ENCODE measurements at places on chromosomes 3 and 15. TPM values are rescaled to one million over a fixed set of nuclear protein-coding genes. Genes with fewer than 3 reads are reported as not detected.

- DNase-seq: no peak
Observed at GRCh38 chr3:145942052-145942451, 218.9 kb downstream of the PLOD2 start.

DNA sequence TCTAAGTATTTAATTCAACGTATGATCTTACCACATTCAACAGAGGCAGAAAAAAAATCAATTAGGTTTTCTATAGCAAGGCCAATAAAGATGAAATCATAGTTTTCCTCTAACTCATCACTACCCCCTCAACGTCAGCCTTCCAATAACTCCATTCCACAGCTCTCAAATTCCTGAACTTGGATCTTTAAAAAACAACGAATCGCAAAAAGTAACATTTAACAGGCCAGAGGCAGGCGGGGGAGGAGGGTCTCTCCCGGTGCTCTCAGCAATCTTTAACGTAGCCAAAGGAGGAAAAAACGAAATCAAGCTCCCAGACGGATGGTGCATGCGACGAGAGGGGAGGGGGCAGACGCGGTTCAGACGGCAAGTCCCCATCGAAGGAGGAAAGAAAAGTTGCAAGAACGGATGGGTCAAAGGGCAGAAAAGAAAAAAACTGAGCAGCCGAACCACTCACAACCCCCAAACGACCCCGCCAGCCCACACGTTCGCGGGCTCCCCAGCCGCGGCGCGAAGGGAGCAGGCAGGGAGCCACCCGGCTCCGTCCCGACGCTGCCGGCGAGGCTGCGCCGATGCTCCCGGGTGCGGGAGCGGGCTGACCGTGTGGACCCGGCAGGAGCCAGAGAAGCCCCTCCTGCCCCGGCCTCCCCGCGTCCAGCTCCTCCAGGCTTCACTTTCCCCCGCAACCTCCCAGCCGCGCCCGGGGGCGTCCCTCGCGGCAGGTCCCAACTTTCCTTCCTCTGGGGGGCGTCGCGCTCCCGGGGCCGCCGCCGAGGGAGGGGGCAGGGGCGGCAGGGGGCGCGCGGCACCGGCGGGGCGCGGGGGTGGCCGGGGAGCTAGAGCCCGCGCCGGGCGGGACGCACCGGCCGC lies 703 bp downstream of the PEAK1 start:
- peak; percentile 20 for DNase-seq

DNA sequence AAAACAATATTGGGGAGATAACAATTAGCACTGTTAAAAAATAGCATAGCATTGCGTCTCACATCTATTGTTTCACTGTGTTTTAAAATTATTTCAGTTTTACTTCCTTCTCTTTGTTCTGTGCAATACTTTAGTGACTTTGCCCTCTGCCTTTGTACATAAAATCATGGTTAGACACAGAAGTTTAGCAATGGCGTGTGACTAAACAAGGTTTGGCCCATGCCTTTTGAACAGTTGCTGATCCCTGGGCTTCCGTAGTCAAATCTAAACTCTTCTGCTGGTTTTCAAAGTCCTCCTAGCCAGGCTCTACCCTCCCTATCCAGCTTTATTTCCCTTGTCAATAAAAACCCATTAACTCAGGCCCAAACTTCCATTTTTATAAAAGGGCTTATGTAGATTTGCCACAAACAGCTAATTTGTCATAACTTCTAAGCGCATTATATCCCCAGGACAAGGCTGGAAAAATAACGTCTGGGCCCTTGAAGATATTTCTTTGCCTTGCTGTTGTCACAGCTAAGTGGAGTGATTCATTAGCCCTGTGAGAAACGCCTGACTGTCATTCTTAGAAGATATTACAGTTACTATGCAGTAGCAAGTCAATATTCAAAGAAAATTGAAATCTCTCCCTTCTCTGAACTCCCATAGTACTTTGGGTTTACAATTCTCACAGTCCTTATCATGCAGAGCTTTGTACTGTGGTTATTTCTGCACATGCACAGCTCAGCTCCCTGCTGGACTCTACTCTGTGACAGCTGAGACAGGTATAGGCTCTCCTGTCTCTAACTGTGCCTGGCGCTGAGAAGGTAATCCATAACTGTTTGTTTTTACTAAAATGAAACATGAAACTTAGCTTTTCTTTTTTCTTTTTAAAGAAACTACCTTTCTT lies 123.4 kb upstream of the SLC24A5 start:
- DNase-seq: peak; percentile 77

DNA sequence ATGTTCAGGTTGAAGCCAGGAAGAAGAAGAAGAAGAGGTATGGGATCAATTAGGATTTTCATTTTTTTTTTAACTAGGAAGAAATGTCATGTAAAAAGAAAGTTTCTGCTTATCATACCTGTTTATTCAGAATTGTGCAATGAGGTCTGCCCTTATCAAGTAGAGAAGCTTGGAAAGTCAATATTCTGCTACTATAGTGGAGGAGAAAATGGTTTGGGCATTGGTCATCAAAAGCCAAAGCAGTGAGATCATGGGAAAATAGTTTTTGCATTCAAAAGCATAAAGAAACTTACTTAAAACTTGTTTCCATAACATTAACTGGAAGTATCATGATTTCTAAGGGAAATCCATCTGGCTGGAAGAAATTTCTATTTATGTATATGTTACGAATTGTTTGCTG lies 1239.2 kb downstream of the NSUN3 start:
- peak; percentile 32 for DNase-seq

DNA sequence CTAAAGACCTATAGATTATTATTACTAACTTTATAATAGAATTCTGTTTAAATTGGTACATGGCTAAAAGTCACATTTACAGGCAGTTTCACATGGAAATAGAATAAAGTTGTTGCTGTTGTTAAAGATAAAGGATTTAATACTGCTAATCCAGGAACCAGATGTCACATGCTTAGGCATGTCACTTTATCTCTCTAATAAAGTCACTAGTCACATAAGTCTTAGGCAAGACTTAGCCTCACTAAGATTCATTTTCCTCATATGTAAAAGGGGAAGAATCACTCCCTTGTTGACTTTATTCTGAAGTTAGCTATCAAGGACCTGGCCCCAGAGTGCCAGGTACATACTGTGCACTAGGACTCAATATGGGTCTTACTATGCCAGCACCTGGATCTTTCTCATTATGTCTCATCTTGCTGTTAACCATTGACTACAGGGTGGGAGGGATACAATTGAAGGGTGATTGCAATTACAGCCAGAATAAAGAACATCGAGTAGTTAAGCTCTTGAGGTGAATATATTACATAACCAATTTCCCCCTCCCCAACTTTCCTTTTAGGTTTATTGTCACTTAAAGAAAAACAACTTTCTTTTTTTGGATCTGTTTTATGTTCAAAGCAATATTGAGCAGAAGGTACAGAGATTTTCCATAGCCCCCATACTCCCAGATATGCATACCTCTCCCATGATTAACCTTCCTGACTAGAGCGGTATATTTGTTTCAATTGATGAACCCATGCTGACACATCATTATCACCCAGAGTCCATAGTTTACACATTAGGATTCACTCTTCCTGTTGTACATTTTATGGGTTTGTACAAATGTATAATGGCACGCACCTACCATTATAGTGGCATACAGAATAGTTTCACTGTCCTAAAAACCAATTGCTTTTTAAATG lies 36.6 kb downstream of the LNP1 start:
- peak; percentile 66 for DNase-seq

GRCh38 chr3:100127792-100128191 lies 13.5 kb upstream of the FILIP1L start:
- DNase-seq: no peak

DNA sequence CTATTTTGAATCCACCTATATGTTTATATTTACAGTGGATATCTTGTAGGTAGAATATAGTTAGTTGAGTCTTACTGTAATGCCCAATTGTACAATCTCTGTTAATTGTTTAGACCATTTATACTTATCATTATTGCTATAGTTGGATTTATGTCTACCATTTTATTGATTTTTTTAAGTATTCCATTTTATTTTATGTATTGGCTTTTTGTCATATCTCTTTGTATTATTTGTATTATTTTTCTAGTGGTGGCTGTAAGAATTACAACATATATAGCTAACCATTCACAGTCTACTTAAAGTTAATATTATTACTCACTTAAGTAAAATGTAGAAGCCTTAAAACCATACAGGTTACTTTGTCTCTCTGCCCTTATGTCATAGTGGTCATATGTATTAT lies 46.1 kb downstream of the SLC2A2 start:
- no peak for DNase-seq

- DNase-seq: no peak
Observed at GRCh38 chr3:39639344-39640236, 169.8 kb upstream of the MYRIP start.

GRCh38 chr3:166688665-166689064 lies 691.4 kb downstream of the ZBBX start:
- no peak for DNase-seq

GRCh38 chr15:98420837-98421236 lies 227.5 kb upstream of the IGF1R start:
- DNase-seq: no peak

GRCh38 chr15:73105064-73105463 lies 52.8 kb downstream of the NEO1 start:
- peak; percentile 43 for DNase-seq

DNA sequence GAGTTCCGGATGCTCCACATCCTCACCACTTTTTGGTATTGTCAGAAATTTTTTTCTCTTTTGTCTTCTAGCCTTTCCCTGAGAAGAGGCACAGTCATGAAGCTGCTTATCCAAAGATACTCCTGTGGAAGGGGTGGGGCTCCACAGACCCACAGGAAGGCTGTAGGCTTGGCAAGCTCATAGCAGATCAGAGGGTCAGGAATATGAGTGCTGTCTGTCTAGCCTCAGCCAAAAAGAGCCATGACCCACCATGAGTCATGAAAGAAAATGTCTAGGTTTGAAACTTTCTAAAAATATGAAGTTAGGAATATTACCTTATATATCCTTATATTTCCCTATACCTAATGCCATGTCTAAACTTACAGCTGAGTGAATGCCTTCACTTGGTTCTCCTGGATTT lies 118.2 kb upstream of the THBS1 start:
- no peak for DNase-seq

CSTA gene
- 1.2 TPM for polyA plus RNA-seq

LEKR1 gene
- polyA plus RNA-seq: 2.2 TPM

PLA2G4B gene
- 10.4 TPM for polyA plus RNA-seq

GOLGA8T gene
- 0.75 TPM for polyA plus RNA-seq

PDCD10 gene
- polyA plus RNA-seq: 49.8 TPM

ZNF860 gene
- 1.1 TPM for polyA plus RNA-seq
